Cardiac fibroblast (primary cell): ENCODE measurements at places on chromosomes 16 and 17.
A peak's percentile ranks its signal among the peaks of the same experiment; 100 is the strongest.

- DNase-seq: peak; percentile 71
These were observed 9.0 kb downstream of the SLC5A10 start for GRCh38 chr17:18960803-18961511.

DNA sequence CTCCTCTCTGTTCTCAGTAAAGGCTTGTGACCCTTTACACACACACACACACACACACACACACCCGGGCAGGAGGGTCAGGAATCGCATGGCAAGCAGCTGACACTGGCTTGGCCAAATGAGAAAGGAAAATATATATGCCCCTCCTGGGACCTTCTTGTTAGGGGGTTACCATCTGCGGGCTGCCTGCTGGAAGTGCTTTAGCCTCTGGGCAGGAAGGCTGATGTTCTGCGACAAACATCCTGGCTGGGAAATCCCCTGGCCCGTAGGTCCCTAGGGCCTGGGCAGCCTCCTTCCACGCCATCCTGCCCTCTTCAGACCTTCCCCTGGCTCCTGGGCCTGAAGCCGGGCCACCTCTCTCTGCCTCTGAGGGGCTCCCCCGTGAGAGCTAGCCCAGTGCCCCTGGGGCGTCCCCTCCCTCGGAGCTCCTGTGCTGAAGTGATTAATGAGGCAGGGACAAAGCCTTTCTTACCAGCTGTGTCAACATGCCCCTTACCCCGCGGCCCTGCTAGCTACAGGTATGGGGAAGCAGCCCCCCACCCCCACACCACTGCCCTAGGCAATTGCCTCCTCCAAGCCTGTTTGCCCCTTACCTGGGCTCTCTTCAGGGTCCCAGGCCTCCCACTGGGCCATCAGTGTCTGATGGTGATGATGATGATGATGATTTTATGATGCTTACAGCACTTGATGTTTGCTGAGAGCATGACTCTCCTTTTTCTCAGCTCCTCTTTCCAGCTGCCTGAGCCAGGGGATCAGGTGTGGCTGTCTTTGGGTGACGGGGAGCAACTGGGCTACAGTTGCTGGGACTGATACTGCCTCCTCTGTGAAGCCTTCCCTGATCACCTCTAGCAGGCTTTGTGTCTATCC lies 32.8 kb upstream of the ETV4 start:
- DNase-seq: peak; percentile 48

GRCh38 chr17:9236286-9237052 lies 215.2 kb downstream of the NTN1 start:
- no peak for DNase-seq

- peak; percentile 83 for DNase-seq
These were observed 25.0 kb downstream of the TEX14 start for GRCh38 chr17:58666858-58667267.

GRCh38 chr16:52411011-52411410 lies 135.9 kb downstream of the TOX3 start:
- DNase-seq: no peak

- DNase-seq: no peak
These were observed 26.3 kb upstream of the LHX1 start for GRCh38 chr17:36911001-36911400.

GRCh38 chr17:39009581-39010001 lies 42.4 kb upstream of the FBXO47 start:
- DNase-seq: no peak

DNA sequence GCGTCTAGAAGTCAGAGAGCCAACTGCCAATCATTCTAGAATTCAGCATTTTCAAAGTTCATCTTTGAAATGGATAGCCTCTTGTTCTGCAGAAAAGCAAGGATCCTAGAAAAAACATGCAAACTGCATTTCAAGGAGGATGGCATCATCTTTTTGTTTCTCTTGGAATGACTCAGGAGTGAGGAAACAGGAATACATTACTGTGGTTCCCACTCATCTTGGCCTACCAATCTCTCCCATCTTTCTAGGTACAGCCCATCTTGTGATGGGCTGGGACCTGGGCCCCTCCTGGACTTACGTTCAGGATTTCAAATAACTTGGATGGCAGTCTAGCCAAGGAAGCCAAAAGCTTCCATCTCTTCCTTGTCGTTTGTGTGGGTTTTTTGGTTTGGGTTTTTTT lies 363.4 kb downstream of the CDH13 start:
- peak; percentile 35 for DNase-seq

DNA sequence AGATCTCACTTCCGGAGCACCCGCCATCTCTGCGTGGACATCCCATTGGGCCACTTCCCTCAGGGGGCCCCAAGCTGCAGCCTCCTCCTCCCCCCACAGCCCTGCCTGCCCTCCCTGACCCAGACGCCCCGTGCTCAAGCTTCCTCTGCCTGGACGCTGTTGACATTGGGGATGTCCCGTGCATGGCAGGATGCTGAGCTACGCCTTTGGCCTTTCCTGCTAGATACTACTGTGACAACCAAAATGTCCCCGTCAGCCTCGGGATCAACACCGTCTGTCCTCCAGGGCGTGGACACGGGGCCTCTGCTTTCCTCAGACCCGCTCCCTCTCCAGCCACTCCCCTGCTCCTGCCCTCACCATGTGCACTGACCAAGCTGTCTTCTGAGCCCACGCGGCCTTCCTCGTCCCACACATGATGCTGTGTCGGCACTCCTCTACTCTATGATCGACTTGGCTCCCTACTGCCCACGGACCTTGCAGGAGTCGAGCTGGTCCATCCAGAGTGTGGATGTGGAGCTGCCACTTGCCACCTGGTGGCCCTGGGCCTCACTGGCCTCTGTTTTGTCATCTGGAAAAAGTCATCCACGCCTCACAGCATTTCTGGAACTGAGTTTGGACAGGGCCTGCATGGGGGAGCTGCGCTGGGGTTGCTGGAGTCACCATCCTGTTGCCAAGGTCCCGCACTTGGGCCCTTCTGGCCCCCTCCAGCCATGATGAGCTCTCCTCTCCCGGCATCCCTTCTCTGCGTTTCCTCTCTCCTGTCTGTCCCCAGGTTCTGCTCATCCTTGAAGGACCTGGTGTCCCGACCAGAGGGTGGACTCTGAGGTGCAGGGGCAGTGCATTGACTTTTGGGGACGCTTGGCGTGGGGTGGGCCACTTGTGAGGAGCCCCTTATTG lies 221.7 kb upstream of the CIBAR2 start:
- no peak for DNase-seq

GRCh38 chr17:33889040-33889439 lies 366.0 kb upstream of the CCL2 start:
- DNase-seq: no peak

- peak; percentile 67 for DNase-seq
These were observed 7.7 kb downstream of the CCL16 start for GRCh38 chr17:35973333-35974260.
